ENCODE measurements at places on chromosomes 2 and 18.

DNA sequence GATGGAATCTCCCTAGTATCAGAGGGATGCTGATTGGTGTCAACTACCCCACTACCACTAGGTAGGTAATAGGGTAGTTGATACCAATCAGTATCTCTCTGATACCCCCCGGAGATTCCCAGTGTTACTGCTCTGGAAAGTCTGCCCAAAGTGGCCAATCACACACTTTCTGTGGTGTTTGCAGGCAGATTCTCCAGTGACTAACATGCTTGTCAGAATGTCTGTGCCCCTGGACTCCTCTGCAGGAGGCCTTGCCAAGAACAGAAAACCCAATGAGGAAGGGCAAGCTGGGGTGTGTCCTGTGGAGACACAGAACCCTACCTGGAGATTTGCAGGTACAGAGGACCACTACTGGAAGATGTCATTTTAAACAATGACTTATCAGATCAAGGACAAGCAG lies 135.1 kb downstream of the RIT2 start:
- no peak for DNase-seq

GRCh38 chr2:236977063-236977851 lies 108.4 kb upstream of the COPS8 start:
- DNase-seq: no peak

DNA sequence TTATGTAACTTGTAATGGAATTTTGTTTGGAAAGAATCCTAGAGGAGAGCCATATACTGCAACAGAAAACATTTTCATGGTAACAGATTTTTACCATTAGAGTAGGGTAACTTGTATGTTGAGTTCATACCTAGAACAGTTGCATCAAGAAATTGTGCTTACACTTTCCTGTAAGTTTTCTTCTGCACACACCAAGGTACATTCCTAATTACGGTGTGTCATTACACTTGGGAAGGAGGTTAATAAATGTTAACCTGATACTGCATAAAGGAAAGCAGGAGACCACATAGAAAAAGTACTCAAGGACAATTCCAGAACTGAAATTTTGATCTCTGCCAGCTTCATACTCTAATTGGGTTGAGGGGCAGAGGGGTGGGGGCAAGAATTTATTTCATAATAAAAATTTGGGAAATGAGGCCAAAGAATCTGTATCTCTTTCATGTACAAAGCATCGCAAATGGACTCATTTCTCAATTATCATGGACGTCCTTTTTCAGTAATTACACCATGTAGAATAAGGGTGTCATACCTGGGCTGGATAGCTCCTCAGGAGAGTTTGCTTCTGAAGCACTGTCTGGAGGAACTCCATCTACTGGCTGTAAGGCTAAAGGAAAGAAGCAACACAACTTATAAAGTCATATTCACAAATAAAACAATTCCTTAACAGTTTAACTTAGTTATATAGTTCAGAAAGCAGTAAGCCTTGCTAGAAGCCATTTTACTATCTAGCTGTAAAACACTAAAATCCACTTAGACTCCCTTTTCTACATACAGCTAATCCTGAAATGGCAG lies 82.8 kb upstream of the GRB14 start:
- DNase-seq: no peak

DNA sequence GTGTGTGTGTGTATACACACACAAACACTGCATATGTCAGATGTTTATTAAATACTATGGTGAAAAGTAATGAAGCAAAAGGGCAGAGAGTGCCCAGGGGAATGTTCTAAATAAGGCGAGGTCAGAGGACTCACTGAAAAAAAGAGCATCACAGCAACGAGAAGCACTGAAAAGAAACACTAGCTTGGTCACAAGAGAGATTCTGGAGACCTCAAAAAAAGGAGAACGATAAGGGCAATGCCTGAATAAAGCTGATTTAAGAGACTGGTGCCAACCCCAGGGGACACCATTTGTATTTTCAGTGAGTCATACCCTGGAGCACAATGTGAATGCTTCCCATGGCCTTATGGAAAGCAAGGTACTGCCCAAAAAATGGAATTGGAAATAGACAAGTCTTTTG lies 14.5 kb downstream of the SLC40A1 start:
- DNase-seq: no peak

DNA sequence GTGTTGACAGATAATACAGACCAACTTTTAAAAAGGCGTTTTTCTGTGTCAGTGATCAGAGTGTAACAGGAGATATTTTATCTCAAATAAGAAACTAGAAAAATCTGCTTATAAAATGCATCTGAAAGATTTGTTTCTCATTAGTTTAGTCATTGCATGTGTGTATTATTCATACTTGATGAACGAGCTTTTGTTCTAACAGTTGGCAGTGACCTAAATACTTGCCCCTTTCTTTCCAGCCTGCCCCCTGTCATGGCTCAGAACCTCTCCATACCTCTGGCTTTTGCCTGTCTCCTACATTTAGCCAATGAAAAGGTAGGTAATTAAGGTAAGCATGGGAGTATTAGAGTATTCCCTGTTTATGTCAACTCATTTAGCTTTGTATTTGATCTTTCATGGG lies 33.6 kb downstream of the NCAPH start:
- DNase-seq: no peak

- no peak for DNase-seq
These were observed 287.9 kb downstream of the ETAA1 start for GRCh38 chr2:67684991-67685390.

- DNase-seq: peak; percentile 94
These were observed 60.4 kb downstream of the ATOH8 start for GRCh38 chr2:85813982-85814801.

DNA sequence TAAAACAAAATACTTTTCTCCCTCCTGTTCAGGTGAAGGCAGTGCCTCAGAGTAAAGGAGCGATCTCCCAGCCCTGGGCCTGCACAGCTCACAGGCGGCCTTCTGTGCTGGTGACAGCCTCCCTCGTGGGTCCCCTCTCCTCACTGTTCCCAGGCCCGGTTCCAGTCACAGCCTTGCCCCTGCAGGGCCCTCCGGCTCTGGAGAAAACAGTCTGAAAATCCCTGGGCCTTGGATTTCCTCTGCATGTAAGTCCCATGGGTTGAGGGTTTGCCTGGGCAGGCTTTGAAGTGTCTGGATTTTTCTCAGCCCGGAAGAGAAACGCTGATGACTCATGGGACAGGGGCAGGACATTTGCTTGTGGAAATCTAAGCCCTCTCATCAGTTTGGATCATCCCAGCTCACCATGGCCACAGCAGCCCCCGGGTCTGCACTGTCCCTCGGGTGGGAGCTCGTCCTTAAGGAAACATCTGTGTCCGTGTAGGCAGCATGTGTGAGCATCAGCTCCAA lies 186.1 kb upstream of the RAB12 start:
- no peak for DNase-seq

DNA sequence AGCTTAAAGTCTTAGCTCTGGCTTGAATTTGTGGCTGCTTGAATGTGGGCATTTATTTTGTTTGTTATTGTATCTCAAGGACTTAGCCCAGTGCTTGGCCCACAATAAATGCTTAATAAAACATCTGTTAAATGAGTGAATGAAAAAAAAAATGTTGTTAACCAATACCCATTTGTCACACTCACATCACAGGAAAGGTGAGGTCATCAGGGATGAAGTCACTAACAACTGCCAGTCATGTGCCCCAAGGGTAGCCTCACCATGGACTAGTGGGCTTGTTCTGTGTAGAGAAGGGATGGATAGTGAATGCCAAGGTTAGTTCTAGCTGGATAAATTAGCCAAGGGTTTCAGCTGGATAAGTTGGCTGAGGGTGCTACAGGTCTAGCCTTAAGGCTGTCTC lies 3.0 kb downstream of the NRBP1 start:
- DNase-seq: no peak

- no peak for DNase-seq
These were observed 353.5 kb upstream of the RGPD4 start for GRCh38 chr2:107473150-107473549.

- no peak for DNase-seq
These were observed 28.2 kb downstream of the CENPO start for GRCh38 chr2:24821433-24821891.

DNA sequence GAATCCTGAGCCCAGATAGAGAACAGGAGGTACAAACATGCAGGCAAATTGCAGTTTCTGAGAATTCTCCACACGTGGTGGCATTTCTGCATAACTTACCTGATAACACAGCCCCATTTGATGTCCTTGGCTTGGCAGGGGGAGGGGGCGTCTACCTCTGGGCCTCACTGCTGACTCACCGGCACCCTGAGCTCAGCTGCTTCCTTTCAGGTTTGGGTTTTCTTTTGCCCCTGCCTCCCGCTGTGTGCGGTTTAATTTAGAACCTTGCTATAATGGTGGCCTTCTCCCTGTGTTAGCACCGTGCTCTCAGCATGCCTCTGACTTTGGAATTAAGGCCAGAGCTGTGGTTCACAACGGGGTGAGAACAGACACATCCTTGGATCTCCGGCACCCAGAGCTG lies 4.4 kb downstream of the CTIF start:
- no peak for DNase-seq

DNA sequence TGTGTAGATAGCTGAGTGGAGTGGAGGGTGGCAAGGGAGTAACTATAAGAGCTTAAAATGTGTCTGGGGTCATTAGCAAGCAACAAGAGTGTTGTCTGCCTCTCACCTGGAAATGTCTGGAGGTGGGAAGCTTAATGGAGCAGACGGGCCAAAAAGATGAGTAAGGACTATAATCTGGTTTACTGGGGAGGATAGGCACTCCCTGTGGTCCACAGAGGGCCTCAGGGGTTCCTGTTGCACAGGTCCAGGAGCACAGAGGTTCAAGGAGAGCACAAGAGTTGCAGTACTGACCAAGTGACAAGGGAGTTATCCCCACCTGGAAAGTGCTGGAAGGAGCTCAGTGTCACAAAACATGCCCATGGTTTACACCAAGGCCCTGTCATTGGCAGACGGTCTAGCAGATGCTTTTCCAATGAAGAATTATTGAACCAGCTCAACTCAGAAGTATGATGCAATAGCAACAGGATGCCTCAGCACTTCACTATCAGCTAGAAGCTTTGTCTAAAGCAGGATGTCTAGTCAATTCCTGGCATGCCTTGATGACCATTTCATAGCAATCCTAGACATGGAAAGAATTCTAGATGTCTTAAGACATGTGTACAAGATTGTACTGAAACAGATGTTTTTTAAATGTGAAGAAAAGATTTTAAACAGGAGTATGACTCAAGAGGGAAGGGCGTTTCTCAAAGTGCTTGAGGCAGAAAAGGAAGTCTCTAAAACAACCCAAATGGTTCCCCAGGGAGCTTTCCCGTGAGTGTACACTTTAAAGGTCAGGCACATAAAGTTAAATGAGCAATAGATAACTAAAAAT lies 62.9 kb upstream of the SERPINE2 start:
- no peak for DNase-seq

DNA sequence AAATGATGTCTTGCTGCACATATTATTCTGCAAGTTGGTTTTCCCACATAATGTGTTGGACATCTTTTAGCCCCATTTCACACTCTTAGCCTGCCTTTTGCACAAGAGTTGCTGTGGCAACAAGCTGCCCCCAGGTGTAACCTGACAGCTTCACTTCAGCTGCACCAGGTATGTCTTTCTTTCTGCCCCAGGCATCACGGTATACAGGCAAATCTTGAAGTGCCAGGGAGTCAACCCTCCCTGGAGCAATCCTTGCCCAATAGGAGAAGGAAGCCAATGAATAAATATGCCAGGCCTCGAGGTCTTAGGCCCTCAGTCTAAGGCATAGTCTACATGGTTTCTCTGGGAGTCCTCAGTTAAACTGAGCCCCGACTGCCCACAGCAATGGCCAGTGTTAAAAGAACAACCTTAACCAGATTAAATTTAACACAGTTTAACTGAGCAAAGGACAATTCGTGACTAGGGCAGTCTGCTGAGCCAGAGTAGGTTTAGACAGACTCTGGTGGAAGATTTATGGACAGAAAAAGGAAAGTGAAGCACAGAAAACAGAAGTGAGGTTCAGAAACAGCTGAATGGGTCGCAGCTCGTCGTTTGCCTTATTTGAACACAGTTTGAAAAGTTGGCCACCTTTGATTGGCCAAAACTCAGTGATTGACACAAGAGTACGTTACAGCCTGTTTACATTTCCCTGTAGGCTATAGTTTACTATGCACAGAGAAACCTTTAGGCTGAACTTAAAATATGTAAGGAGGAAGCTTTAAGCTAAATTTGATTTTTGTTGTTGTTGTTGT lies 32.0 kb upstream of the C1QL2 start:
- DNase-seq: no peak

DNA sequence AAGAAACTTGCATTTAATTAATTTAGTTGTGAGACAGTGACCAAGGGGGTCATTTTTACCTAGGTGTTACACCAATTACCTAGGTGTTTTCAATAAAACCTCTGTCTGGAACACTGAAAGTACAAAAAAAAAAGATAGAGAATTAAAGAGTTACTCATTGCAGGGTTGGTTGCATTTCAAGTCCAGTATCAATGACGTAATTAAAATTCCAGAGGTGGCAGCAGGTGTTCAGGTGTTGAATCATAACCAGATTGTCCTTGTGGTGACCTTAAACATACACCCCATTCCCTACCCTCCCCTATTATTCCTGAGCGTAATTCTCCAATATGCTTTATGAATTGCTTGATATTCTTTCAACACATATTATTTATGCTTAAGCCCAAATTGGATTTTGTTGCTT lies 352.0 kb upstream of the SLC8A1 start:
- no peak for DNase-seq

DNA sequence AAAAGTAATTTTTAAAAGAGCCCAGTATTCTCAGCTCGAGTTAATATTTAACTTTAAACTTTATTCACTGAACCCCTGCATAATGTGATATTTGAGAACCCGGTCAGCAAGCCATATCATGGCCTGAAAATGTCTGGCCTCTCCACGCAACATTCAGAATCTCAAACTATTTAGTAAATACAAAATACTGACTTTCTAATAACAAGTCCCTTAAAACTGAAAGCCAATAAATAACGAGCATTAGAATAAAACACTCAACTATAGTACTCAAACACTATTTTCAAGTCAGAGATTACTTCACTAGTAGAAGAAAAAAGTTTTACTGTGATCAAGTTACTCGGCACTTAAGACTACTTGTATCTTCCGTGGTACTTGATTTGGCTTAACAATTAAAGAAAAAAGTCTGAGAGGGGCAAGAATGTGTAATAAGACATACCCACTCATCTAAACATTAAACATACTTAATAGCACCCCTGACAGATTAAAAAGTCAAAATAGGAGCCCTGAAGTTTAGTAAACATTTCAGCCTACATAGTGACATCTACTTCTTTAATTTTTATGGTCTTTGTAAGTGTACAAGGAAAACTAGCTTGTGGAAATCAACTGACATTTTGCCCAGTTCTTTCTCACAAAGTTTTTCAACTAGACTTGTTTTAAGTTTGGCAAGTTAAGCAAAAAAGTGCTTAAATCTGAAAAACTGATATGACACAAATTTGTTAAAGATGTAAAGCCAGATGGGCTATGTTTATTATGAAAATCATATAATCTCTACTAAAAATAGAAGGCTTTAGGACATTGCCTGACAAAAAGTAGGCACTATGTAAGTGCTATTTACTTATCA lies 38.2 kb downstream of the RTN4 start:
- DNase-seq: no peak

DNA sequence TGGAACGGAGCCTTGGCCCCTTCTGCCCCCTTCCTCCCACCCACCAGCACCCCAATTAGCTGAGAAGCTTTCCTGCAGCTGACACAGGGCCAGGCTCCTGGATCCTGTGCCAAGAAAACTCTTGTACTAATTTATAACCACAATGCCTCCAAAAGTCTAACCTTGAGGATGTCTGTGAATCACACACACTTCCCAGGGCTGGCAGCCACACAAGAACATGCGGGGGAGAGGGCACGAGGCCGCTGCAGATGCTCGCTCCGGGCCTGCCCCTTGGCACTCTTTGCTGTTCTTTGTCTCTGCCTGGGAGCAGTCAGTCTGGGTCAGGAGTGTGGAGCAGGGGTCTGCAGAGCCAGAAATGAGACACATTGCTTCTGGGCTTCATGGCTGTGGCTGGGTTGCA lies 62.7 kb upstream of the KIF5C start:
- peak; percentile 36 for DNase-seq

GRCh38 chr18:11494107-11494506 lies 115.3 kb upstream of the SLC35G4 start:
- no peak for DNase-seq

Data from mucosa of descending colon (tissue), 3 donors.